ENCODE measurements at places on chromosomes 7 and 10. TPM values are rescaled to one million over a fixed set of nuclear protein-coding genes. Genes with fewer than 3 reads are reported as not detected.

GRCh38 chr10:75955973-75956502, 524.6 kb downstream of the LRMDA start:
- no peak for DNase-seq
- no peaks in the 10 kb centered on the region for H3K36me3 ChIP-seq
- H3K27me3 ChIP-seq = peaks cover 33% of the 10 kb centered on the region
- H3K4me1 ChIP-seq = no peaks in the 10 kb centered on the region

GRCh38 chr10:84193846-84194423, 402 bp upstream of the CDHR1 start:
- H3K27ac ChIP-seq = no peak overlapping the region
- no peaks in the 10 kb centered on the region for H3K4me1 ChIP-seq
- no peaks in the 10 kb centered on the region for H3K36me3 ChIP-seq

DNA sequence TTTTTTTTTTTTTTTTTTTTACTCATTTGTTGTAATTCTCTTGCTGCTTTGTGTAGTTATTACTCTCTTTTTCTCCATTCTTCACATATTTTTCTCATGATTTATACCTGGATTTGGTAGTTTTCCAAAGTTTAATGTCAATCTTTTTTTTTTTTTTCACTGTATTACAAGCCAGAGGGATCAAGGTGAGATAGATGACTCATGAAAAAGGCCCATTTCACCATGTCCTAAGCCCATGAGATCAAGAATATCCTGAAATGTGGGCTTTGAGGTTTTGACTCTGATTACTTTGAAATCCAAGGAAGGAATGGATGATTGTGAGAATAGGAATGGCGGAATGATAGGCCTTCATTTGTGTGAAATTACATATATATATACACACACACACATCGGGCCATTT, 31.1 kb downstream of the TAX1BP1 start:
- H3K27ac ChIP-seq = no peak overlapping the region
- H3K4me3 ChIP-seq = no peak overlapping the region
- no peaks in the 10 kb centered on the region for H3K27me3 ChIP-seq
- DNase-seq = no peak
- H3K4me1 ChIP-seq = peaks cover 32% of the 10 kb centered on the region

GRCh38 chr7:75885036-75885435, 6.2 kb downstream of the RHBDD2 start:
- no peak overlapping the region for H3K4me3 ChIP-seq
- DNase-seq = no peak
- H3K4me1 ChIP-seq = peaks cover 2% of the 10 kb centered on the region
- no peak overlapping the region for H3K27ac ChIP-seq

GRCh38 chr10:98391065-98391464, 23.9 kb downstream of the PYROXD2 start:
- no peaks in the 10 kb centered on the region for H3K27me3 ChIP-seq
- DNase-seq = no peak
- H3K4me3 ChIP-seq = no peak overlapping the region
- no peaks in the 10 kb centered on the region for H3K4me1 ChIP-seq

GRCh38 chr10:71694039-71694501, 25.5 kb downstream of the C10orf105 start:
- no peak overlapping the region for H3K4me3 ChIP-seq
- H3K4me1 ChIP-seq = peaks cover 8% of the 10 kb centered on the region
- peak overlapping the region; percentile 16 for H3K27ac ChIP-seq
- no peaks in the 10 kb centered on the region for H3K36me3 ChIP-seq
- no peak for DNase-seq

DNA sequence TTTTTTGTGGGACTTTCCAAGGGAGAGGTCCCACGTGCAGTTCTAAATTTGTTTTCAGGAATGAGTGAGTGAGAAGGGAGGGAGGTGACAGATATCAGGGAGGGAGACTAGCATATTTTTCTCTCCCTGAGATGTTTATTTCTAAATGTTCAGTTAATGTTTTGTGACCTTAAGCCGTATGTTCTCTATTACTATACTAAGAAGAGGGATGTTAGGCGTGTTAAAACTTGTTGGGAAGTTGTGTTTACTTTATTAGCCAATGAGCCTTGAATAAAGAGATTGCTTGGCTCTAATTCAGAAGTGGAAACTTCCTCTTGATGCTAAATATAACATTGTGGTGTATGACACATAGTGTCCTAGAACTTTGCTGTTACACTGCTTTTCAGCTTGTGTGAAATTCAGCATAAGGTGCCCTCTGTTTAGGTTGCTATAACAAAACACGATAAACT, 37.3 kb downstream of the DNAH11 start:
- no peak overlapping the region for H3K4me3 ChIP-seq
- peak overlapping the region; percentile 3 for H3K27ac ChIP-seq
- DNase-seq = no peak
- H3K27me3 ChIP-seq = no peaks in the 10 kb centered on the region

The TSPAN12 gene
- 14.6 TPM for total RNA-seq

The CFAP46 gene
- not detected for total RNA-seq

The WAC gene
- 127 TPM for total RNA-seq

Measured in Calu3 (cell line).